ENCODE measurements at places on chromosomes 2 and 18.

- no peak for DNase-seq
Measured at GRCh38 chr18:73942081-73942625, 205.5 kb downstream of the FBXO15 start.

DNA sequence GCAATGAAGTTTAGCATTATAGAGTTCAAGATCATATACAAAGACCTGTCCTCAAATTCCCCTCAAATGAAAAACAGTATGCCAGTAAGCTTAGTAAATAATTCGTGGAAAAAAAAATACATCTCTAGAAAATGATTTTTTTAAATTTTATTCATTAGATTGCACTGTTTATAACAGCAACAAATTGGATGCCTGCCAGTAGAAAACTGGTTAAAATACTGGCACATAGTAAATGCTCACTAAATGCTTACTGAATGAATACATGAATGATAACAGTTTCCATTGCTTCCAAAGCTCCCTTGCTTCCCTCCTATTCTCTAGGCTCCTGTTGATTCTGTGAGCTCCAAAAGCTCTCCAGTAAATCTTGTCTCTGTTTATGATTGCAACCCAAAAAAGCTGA lies 25.5 kb upstream of the SEH1L start:
- DNase-seq = no peak

- DNase-seq = no peak
Measured at GRCh38 chr2:206443735-206444527, 599 bp downstream of the ADAM23 start.

DNA sequence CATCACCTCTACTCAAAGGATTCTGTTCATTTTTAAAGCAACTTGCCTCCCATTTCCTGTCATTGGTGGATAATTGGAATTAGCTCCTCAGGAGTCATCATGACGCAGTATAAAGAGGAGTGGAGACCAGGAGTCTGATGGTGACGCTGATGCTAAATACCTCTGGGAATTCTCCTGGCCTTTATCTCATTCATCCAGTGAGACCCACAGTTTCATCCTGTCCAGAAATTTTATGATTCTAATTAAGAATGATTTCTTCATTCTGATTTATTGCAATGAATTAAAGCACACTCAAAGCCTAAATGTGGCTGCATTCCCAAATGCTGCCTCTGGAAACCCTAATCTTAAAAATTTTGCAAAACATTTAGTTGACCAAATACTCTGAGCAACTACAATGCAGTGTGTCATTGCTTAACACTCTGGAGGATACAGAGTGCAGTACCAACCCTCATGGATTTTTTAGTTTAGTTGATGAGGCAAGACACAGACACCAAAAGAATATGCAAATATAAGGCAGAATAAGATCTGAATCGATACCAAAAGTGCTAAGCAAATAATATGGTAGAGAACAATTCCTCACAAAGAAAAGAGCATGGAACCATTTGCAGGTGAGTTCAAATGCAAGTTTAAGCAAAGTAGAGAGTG lies 236.2 kb downstream of the ETAA1 start:
- no peak for DNase-seq

DNA sequence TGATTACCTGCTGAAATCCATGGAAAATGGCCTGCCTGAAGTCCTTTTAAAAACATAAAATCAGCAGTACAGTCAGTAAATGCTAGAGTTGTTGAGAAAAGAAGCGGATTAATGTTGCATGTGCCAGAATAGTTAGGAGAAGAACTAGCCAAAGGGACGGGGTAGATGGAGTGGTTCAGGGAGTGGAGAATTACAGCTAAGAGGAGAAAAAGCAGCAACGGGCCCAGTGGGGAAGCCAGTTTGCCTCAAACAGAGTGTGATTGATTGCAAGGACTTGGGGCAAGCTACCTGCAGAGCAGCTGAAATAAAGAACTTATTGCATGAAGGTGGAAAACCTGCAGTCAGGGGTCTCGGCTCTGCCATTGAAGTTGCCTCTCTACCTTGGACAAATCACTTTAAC lies 79.1 kb downstream of the NRP2 start:
- DNase-seq = no peak

DNA sequence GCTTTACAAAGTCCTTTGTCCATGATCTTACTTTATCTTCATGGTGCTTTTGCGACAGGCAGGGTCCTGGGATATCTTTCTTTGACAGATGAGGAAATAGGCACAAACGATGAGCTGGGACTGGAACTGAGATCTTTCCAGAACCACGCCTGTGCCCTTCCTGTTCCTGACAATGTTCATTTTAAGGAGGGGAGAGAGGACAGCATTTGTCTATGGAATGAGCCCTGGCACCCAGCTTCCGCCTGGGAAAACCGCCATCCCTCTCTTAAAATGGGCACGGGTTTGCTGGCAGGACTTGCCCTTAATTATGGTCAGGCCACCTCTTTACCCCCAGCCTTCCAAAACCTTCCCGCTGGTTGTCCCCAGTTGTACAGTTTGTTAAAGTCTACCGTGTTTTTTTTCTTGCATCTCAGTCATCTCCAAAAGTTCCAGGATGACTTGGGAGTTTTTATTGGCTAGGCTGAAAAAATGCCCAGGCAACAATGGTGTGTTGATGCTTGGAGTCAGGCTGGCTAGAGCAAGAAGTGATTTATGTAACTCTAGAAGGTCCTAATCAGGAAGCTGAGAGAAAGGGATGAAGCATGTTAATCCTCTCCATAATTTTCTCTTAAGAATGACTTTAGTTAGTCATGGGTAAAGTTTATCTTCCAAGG lies 264.9 kb upstream of the EPAS1 start:
- no peak for DNase-seq
